ENCODE measurements at places on chromosomes 2 and 18. TPM values are rescaled to one million over a fixed set of nuclear protein-coding genes. Genes with fewer than 3 reads are reported as not detected.

DNA sequence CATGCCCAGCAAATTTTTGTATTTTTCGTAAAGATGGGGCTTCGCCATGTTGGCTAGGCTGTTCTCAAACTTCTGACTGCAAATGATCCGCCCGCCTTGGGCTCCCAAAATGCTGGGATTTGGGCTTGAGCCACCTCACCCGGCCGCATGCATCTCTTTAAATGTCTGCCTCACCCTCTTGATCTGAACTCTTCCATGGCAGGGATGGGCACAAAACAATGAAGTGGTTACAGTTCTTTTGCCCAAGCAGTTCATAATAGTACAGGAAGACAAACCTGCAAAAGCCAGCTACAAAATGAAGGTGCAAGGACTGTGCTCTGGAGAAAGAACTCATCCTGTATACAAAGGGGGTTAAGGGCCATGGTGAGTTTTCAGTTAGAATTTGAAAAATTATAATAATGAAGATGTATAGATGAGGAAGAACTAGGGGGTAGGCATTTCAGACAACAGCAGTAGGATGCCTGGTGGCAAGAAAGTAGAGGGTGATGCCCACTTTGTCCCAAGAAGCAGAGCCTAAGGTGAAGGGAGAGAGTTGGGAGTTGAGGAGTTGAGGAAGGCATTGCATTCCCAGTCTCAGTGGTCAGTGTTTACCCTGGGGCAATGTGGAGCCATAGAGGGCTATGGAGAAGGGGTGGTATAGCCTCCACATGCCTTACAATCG is 160.8 kb upstream of the MYCN start:
- no peak for DNase-seq

- no peak for DNase-seq
Observed at GRCh38 chr2:3460831-3461800, 58.2 kb downstream of the ADI1 start.

DNA sequence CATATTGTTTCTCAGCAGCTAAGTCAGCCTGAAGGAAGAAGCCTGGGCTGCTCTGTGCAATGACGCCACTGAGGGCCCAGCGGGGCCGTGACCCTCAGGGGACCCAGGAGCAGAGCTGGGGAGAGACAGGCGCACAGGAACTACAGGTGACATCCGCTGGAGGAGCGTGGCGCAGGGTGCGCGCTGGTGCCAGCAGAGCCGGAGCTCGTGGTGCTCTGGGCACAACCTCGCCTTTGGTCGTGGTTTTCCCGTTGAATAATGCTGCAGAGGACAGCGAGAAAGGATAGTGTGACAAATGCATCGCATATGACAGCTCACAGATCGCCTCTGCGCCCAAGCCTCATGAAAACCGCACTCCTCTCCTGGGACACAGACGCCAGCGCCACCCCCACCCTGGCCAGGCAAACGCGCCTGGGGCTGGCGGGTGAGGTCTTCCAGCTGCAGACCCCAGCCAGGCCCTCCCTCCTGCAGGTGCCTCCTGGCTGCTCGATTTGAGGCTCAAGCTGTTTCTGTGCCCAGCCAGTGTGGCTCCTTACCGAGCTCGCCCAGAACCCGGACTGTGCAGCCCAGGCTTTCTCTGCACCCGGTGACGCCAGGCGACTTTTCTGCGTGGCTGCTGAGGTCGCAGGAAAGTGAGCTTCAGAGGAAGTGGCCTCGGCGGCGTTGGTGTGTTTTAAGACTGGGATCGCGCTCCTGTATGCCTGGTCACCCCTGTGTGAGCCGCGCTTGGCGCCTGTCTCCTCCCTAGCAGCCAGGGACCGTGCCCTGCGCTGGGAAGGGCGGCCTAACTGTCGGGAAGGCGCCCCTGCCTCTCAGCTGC is 583.1 kb upstream of the HS6ST1 start:
- no peak for DNase-seq

GRCh38 chr2:222960126-222960525 is 91.9 kb upstream of the KCNE4 start:
- DNase-seq = no peak

DNA sequence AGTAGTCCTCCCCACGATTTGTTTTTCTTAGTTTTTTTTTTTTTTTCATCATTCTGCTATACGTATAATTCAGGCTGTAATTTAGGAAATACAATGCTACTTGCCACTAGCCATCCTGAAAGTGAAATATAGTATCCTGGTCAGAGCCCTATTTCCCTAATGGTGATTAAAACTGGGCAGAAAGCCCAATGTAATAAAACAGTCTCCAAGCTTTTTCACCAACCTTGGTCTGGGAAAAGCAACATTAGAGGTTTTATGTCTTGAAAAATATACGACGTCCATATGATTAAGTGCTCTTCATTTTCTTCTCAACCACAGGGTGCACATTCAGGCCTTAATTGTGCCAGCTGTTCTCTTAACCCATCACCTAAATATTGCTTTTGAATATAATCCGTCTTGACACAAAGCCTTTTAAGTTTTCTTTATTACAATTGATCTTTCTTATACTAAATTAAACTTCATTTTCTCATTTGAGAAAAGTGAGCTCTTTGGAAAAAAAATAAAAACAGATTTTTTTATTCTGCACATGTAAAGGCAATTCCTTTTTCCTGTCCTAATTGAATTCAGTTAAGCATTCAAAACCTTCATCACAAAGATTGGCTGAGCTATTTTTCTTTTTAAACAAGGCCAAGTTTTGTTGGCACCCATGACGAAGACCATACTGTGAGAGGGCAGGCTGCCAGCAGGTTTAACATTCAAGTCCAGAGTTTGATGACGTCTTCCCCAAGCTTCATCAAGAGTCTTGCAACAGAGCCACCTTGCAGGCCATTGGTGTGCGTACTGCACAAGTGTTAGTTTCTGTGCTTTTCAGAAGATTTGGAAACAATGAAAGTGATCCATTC is 52.7 kb downstream of the MAP2 start:
- peak; percentile 72 for DNase-seq

DNA sequence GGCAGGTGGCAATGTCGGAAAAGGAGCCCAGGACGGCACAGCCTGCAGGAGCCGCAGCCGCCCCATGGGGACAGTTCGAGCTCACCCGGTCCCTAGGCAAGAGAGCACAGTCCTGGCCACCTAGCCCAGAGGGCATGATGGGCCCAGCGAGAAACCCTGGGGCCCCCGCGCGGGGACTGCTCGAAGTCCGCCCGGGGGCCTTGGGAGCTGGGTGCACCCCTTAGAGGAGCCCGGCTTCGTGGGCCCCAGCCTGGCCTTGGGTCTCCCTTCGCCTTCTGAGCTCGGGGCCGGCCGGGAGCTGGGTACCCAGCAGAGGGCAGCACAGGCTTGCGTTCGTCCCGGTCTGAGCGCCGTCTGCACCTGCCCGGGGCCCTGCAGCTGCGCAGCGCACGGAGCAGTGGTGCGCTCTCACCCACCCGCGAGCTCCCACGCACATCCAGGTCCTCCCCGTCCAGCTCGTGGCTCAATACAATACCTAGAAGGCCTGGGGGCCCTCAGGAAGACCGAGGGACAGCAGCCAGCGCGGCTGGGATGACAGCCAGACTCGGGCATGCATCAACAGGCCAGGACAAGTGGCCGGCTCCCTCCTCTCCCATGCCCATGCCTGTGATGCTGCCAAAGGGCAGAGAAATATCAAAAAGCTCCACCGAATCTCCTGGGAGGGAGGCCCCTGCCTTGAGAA is 96.2 kb upstream of the ZNF532 start:
- peak; percentile 59 for DNase-seq

- DNase-seq = no peak
Observed at GRCh38 chr2:239994086-239994485, 31.1 kb downstream of the NDUFA10 start.

GRCh38 chr2:12074126-12074844 is 327.9 kb downstream of the LPIN1 start:
- no peak for DNase-seq

DNA sequence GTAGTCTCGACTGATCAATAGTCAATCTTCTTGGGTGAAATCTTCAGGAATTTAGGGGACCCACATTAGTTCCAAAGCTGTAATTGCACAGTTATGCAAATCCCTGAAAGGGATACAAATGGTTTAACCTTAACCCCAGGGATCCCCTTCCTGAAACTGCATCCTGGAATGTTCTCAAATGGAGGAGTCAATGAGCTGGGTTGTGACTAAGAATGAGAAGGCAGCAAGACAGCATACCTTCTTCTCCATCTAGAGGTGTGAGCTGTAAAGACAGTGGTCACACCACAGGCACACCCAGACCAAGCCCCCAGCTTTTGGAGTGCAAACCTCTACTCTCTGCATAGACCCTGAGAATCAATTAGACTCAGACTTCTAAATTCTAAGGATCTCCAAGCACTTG is 164.7 kb upstream of the MEIS1 start:
- no peak for DNase-seq

DNA sequence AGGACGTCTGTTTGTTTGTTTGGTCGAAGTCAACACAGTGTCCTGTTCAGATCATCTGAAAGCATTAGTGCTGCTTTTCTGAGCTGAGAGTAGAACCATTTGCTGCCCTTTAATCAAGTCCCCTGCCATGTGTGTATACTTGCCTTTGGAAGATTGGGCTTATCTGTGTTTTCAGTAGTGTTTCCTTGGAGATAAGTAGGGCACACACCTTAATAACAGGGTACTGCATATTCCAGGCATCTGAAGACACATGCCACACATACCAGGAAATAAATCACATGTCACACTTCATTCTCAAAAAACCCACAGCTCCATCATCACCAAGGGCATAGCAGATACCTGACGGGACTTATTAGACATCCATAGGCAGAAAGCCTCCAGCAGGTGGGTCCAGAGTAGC is 157.4 kb downstream of the SOX11 start:
- DNase-seq = peak; percentile 2

DNA sequence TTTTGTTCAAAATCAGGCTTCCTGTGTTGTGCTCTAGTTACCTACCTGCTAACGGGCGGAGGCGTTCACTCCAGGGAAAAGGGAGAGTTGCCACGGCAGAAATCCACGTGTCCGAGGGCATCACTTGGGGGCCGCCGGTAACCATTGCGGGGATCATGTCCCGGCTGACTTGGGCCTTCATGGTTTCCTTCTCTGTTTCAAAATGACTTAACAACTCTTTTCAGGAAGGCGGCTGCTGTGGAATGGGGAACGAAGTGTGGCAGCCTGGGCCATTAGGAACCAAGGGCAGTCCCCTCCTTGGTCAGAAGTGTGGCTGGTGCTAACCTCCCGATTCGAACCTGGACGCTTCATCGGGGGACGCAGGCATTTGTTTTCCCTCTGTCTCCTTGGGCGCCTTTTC is 56.8 kb downstream of the INPP5D start:
- DNase-seq = no peak

- peak; percentile 100 for DNase-seq
Observed at GRCh38 chr2:113225263-113226259, 51.8 kb downstream of the PSD4 start.

GRCh38 chr2:19300961-19301360 is 57.5 kb downstream of the OSR1 start:
- no peak for DNase-seq

DNA sequence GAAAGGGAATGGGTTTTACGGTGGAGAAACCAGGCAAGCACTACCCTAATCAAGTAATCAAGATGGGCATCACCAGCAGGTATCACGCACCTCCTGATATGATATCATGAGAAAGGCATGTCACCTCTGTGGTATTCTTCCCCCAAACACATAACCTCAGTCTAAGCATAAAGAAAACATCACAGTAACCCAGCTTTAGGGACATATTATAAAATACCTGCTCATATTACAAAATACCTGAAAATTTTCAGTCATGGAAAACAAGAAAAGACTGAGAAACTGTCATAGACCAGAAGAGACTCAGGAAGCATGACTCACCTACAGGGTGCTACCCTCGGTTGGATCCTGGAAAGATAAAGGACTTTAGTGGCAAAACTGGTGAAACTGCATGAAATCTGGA is 30.5 kb downstream of the GCKR start:
- DNase-seq = no peak

- no peak for DNase-seq
Observed at GRCh38 chr2:105772362-105772761, 27.6 kb downstream of the NCK2 start.

DNA sequence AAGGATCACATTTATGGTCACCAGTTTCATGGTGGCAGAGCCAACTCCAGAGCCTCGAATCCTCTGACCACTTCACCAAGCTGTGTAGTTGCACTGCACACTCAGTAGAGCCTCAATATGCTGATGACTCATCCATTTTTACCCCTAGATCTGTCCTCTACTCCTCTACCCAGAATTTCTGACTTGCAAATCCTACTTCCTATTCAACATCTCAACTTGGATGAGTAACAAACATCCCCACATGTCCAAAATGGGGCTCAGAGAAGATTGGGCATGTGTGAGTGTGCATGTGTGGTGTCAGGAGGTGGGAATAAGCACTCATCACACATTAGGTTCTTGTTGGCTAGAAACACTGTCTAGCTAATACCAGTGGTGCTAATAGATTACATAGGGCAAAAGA is 57.8 kb upstream of the IGFBP2 start:
- DNase-seq = no peak

GRCh38 chr2:159381574-159381973 is 95.1 kb upstream of the WDSUB1 start:
- peak; percentile 10 for DNase-seq

DNA sequence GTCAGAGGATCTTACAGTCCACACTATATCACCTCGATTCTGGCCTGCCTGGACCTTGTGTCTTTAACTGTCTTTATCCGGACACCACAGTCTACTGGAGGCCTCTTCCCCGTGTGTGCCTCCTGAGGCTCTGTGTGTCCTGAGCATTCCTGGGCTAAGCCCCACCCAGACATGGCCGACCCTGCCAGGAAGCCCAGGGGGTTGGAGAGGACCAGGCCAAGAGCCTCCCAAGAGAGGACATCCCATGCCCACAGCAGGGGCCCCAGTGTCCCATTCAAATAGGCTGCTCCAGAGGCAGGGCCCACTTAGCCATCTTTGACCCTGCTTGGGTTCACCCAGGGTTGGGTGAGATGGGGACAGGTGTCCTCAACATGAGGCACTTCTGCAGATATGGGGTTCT is 84.7 kb upstream of the OTOS start:
- no peak for DNase-seq

DNA sequence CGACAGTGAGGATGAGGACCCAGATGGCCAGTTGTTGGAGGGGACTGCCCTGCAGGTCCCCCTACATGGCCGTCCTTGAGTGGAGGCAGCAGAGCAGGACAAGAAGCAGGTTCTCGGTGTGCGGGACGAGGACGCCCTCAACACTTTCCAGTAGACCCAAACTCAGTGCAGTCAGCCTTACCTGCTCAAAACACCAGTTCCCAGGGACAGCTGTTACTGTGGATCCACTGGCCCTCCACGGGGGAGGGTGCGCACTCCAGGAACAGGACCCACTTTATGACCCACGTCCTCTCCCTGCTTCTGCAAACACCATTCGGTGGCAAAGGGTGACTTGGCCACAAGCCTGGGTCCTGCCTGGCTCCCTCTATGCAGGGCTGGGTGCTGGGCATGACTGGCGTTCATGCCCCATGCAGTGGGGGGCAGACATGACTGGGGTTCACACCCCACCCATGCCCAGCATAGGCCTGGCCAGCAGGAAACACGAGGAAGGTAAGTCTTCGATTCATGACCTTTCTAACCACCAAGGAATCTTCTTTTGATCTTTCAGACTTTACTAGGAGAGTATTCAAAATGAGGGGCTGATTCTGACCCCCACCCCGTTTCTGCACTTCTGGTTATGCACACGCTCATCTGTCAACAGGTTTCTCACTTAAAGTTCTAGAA is 233.7 kb downstream of the HDAC4 start:
- no peak for DNase-seq

- DNase-seq = peak; percentile 64
Observed at GRCh38 chr2:164896634-164897355, 55.2 kb upstream of the COBLL1 start.

The TLX2 gene
- not detected for total RNA-seq

The HOXD13 gene
- total RNA-seq = not detected

The PID1 gene
- total RNA-seq = 3.6 TPM

The APCDD1 gene
- 0.29 TPM for total RNA-seq

The ALK gene
- not detected for total RNA-seq

The LAMA1 gene
- total RNA-seq = 38.2 TPM

The SP140 gene
- not detected for total RNA-seq

The ZNF385B gene
- total RNA-seq = not detected
